ENCODE measurements at places on chromosomes 12 and 14. TPM values are rescaled to one million over a fixed set of nuclear protein-coding genes. Genes with fewer than 3 reads are reported as not detected.

CLMN gene
- 0.35 TPM for total RNA-seq

KCNA5 gene
- not detected for total RNA-seq

SERPINA5 gene
- not detected for total RNA-seq

SPATS2 gene
- 32.5 TPM for total RNA-seq

LRFN5 gene
- not detected for total RNA-seq

CISTR gene
- total RNA-seq, result not detected

IL22 gene
- not detected for total RNA-seq

GRCh38 chr12:112803620-112804282, 12.2 kb downstream of the RPH3A start:
- no peak for DNase-seq

DNA sequence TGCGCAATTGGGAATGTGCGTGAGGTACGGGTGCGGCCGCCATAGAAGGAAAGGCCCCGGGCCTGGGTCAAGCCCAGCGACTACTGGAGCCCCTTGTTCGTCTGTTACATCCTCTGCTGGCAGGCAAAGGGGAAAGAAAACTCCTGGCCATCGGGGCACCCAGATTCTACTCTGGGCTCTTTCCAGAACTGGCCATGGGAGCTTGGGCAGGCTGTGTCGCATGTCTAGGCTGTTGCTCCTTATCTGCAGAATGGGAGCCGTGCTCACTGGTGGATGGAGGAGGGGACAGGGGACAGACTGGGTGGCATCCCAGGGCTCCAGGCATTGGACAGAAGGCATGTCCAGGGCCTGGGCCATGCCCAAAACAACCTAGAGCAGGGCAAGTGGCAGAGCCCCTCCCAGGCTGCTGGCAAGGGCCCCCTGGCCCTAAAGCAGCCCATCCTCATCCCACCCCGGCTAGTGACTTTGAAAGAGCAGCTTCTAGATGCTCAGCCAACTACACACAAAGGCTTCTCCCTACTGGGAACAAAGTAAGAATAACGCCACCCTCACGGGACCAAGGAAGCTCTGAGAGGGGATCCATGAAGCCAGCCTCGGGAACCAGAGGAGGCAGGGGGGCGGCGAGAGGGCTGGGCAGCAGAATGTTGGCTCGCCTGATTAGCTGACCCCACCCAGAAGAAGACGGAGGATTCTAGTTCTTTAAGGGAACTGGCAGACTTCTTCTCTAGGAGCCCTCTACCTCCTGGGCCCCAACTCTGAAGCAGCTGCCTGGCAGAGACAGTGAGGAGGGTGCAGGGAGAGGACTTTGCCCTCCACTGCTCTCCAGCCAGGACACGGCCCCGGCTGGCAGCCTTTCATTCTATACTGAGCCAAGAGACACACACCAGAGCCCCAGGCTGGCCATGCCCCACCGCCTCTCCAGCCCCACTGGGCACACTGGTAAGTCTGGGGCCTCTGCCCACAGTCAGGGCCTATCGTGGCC, 96.8 kb downstream of the SINHCAF start:
- peak; percentile 73 for DNase-seq

- DNase-seq, result peak; percentile 18
Observed at GRCh38 chr12:59403259-59403932, 192.4 kb upstream of the SLC16A7 start.

DNA sequence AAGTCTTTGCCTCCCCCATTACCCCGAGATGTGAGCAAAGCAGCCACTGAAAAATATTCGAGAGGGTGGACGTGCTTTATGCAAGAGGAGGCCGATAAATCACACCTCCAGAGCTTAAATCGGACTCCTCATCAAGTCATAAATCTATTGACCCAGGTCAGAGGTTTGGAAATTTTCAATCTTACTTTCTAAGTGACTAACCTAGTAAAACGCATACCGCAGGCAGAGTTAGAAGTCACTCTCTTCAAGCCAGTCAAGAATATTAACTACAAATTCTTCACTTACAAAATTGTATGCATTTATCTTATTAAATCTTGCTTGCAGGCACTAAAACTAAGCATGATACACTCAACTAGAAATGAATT, 34.9 kb downstream of the GPHB5 start:
- no peak for DNase-seq

DNA sequence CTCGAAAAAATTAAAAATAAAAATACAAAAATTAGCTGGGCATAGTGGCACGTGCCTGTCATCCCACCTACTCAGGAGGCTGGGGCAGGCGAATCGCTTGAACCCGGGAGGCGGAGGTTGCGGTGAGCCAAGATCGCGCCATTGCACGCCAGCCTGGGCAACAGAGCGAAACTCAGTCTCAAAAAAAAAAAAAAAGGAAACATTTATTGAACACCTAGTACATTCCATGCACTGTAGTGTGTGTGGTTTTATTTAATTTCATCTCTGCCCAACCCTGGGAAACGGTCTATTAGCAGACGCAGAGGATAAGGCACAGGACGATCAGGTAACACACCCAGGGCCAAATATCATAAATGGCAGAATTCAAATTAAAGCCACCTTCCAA, 35.8 kb upstream of the SINHCAF start:
- DNase-seq, result no peak

DNA sequence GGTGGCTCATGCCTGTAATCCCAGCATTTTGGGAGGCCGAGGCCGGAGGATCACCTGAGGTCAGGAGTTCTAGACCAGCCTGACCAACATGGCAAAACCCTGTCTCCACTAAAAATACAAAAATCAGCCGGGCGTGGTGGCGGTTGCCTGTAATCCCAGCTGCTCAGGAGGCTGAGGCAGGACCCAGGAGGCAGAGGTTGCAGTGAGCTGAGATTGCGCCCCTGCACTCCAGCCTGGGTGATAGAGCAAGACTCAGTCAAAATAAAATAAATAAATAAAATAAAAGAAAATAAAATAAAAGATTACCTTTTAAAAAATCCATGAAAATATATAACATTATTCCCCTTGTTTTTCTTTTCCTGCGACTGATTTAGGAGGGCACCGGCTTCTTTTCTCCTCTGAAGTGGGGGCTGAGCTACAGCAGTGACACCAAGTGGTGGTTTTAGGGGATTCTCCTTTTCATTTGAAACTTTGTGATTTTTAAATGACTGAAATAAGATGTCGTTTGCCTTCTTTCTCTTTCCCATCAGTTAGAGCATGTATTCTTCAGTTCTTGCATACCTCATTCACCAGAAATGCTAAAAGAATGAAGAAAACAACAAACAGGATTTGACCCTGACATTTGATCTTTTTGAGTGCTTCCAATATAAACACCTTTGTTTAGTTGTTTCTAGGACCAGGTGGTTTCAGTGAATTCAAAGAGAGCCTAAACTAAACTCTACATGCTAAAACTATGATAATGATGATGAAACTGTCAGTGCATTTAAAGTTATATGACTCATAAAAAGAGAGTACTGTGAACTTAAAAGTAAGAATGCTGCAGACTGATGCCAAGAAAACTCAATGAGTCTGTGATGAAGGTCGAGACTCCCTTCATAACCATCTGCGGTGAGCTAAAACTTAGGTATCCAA, 22.6 kb upstream of the PKP2 start:
- peak; percentile 55 for DNase-seq

GRCh38 chr12:14482886-14483285, 84.8 kb downstream of the PLBD1 start:
- DNase-seq, result no peak

GRCh38 chr14:24071836-24072430, 571 bp downstream of the CPNE6 start:
- DNase-seq, result no peak

DNA sequence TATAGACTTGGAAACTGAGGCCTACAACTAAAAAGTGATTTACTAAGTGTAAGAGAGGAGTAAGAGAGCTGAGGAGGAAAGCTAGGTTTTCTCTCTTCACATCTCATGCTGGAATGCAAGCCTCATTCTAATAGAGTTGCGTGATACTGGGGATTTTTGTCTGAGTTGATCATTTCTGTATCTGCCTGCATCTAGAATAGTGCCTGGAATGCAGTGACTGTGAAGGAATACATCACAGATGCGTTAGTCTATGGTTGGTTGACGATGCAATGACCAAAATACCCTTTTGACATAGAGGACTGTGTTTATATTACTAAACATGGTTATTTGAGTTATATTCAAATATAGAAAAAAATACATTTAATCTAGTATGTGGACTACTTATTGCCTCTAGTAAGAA, 9.2 kb upstream of the TMEM117 start:
- DNase-seq, result no peak

DNA sequence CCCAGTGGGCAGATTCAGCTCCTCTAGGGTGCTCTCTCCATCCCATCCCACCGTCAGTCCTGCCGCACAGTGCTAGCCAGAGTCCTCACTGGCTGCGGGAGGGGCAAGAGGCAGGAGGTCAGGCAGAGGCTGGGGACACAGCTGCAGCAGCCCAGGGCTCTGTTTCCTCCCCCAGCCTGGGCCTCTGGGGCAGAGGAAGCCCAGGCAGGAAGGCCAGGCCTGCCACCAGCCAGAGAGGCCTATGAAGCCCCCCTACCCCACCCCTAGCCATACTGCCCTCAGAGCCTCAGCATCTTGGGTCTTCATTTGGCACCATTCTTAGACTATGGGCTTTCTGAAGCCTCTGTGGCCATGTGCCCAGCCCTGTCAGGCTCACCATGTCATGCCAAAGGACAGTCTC, 3.4 kb downstream of the ACVRL1 start:
- no peak for DNase-seq

DNA sequence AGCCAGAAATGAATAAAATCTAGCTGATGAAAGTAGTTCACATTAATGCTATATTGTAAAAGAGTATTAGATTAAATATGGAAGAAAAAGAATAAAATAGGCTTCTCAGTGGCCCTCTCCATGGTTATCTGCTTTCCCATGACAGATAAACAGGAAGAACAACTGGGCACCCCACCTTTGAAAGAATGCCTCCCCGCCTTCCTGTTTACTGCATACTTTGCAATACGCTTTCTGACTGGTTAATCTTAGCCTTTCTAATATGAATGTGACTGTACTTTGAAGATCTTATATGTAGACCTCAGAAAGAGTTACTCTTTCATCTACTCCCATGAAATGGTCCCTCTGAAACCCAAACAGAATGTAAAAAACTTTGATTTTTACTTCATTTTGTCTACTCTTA, 34.1 kb upstream of the DAAM1 start:
- DNase-seq, result no peak

- no peak for DNase-seq
Observed at GRCh38 chr12:123853396-123854070, 91.4 kb downstream of the DNAH10 start.

GRCh38 chr14:60803871-60804270, 69.3 kb downstream of the MNAT1 start:
- DNase-seq, result no peak

DNA sequence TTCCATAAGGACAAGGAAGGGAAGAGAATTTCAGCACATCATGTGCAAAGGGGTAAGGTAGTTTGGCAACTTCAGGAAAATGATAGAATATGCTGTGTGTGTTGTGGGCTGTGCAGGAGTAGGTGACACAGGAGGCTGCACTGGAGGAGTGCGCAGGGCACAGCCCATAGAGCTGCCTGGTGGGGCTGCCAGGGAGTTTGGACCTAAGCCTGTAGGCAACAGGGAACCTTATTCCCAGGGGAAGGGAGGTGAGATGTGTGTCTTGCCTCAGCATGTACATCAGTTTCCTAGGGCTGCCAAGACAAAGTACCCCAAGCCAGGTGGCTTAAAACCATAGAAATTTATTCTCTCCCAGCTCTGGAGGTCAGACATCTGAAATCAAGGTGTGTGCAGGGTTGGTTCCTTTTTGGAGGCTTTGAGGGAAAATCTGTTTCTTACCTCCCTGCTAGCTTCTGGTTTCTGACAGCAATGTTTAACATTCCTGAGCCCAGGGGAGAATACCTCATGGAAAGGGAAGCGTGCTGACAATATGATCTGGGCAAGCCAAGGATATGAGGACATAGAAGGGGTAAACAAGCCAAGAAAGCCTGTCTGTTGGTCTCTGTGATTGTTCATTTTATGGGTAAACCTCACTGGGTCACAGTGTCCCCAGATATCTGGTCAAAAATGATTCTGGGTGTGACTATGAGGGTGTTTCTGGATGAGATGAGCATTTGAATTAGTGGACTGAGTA, 174.0 kb upstream of the NTF3 start:
- peak; percentile 21 for DNase-seq

- no peak for DNase-seq
Observed at GRCh38 chr12:20364501-20364900, 3.8 kb upstream of the PDE3A start.

DNA sequence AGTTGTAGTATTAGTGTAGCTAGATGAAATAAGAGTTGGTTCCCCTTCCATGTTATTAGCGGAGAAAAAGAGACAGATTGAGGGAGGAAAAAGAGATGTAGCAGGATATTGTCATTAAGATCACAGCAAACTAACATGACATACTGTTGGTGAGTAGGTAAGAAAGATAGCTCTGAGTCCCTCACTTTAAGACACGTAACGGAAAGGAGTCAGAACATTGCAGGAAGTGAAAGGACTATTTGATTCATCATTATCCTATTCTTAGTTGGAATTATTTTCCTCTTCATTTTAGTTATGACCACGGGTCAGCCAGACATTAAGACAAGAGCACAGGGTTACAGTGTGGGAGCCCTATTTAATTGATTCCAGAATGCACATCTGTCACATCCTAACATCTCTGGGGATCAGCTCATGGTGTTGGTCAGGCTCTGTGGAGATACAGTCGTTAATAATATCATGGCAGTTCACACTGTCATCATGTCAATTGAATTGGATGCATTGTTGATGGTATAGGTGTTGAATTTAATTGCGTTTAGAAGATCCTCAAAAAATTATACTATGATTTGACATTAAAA, 55.0 kb downstream of the TMX1 start:
- DNase-seq, result no peak

- DNase-seq, result no peak
Observed at GRCh38 chr12:86006727-86007126, 132.6 kb downstream of the NTS start.

DNA sequence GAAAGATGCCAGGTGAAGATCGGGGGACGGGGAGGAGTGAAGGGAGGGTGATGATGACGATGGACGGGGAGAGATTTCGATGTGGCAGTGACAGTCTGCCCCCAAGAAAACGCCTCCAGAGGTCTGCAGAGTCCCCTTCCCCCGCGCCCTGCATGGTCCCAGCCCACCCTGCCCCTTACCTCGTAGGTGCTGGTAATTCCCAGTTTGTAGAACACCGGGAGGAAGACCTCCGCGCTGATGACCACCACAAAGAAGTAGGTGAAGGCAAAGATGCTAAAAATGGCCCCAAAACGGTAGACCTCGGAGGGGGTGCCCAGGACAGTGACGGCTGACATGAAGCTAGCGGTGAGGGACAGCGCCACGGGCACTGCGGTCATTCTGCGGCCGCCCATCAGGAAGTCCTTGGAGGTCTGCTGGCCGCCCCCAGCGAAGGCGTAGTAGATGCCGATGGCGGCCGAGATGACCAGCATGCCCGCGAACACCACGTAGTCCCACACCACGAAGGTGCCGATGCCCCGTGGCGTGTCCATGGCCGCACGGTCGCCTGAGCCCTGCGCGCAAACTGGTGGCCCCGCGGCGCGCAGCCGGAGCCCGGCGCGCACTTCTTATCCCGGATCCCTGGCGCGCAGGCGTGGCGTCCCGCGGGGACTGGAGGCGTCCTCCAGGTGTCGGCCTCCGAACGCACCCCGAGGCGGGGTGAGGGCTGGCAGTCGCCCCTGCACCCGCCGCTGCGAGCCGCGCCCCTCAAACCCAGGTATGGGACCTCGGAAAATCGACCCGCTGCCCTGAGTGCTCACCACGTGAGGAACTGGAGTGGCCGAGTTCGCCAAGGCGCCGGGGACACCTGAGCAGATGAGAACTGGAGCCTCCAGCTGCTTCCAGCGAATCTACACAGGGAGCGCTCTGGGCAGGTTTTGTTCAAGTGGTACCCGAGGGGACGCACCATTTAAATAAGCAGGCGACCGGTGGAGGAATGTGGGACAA, at the start of gene SLC5A8:
Gene SLC5A8, minus strand, starts transcription at position 920 of the 984 bp plus-strand sequence. Its CDS starts 390 bp downstream, at position 530.
- DNase-seq, result no peak

GRCh38 chr12:131128556-131128955, 174.8 kb downstream of the ADGRD1 start:
- DNase-seq, result no peak
